ENCODE measurements at places on chromosomes 5 and 9.

- peak; percentile 84 for DNase-seq
These were observed 57.7 kb downstream of the DUSP1 start for GRCh38 chr5:172713113-172713808.

GRCh38 chr5:115050866-115051265 lies 118.8 kb downstream of the TRIM36 start:
- no peak for DNase-seq

DNA sequence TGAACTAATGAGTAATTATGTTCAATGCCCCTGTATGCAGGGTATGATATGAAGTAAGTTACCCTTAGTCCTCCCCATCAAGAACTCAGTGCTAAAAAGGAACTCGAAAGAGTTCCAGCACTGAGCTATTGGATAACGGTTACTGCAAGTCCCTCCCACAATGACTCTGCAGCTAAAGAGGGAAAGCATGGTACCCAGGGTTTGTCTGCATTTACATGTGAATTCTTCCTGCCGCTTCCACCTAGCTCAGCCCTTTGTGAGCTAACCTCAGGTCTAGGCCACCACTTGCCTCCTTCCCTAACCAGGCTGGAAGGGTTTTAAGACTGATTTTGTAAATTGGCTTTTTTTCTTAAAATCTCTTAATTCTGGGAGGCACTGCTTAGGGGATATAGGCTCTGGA lies 376.8 kb downstream of the EBF1 start:
- DNase-seq: no peak

DNA sequence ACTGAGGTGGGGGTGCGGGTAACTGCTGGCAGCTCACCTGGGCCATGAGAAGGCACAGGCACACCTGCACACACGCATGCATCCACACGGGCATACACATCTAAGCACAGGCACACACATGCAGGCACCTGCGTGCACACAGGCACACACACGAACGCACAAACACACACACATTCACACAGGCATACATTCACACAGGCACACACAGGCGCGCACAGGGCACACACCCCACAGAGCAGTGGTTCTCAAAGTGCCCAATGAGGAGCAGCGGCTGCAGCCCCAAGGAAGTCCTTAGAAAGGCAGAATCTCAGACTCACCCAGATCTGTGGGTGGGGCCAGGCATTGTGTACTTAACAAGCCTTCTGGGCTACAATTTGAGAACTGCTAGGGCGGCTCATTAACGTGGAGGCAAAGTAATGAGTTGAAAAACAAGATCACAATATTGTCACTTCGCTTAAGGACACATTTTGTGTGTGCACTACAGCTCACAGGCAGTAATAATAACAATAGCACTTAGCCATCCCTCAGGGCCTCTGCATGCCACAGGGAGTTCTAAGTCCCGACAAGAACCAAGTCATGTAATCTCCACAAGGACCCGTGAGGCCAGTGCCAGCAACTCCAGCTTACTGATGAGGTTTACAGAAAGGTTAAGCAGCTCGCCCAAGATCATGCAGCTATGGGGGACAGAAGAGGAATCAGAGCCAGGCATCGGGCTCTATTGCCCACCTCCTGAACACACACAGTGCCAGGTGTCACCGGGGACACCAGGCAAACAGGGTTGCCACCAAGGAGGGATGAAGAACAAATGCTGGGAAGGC lies 91.6 kb downstream of the ROR2 start:
- no peak for DNase-seq

GRCh38 chr5:86500947-86501346 lies 116.8 kb upstream of the COX7C start:
- no peak for DNase-seq

GRCh38 chr9:85478847-85479246 lies 262.9 kb downstream of the AGTPBP1 start:
- no peak for DNase-seq

GRCh38 chr5:5295351-5295750 lies 127.1 kb upstream of the ICE1 start:
- DNase-seq: no peak

DNA sequence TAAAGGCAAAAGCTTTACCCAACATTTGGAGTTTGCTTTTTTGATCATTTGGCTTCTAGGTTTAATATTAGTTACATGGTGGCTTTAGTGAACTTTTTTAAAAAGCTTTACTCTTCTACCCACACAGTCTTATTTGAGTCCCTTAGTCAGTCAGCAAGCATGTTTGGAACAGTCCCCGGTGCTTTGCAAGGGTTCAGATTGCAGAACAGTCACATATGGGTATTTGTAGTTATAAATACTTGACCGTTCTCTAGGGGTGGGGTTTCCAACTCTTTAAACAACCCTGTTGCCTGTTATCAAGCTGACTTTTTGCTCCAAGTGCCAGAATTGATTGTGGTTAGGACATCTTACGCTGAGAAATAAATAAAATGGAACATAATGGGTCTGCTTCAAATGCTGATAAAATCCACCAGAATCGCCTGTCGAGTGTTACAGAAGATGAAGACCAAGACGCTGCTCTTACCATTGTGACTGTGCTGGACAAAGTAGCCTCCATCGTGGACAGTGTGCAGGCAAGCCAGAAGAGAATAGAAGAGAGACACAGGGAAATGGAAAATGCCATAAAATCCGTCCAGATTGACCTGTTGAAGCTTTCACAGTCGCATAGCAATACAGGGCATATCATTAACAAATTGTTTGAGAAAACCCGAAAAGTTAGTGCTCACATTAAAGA lies at the start of gene CAVIN4:
Gene CAVIN4 (plus strand): TSS at position 304 of the 673 bp plus-strand sequence. CDS start 65 bp downstream, at position 369.
- no peak for DNase-seq

DNA sequence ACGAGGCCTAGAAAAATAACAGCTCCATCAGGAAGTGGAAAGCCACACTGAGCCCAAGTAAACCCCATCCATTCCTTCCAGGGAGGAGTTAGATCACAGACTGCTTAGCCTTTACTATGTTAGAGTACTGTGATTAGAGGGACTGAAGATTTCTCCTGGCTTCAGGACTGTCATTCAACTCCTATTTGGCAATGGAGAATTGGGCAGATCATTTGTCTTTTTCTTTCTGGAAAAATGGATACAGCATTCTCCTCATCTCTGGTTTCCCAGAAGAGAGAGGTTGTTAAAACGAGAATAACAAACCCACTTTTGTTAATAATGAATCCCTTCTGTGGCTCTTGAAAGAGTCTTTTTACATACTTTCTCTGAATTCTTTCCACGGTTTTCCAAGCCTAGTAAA lies 150.4 kb downstream of the GABRB2 start:
- DNase-seq: no peak

GRCh38 chr5:178434016-178434761 lies 156.0 kb downstream of the COL23A1 start:
- no peak for DNase-seq

DNA sequence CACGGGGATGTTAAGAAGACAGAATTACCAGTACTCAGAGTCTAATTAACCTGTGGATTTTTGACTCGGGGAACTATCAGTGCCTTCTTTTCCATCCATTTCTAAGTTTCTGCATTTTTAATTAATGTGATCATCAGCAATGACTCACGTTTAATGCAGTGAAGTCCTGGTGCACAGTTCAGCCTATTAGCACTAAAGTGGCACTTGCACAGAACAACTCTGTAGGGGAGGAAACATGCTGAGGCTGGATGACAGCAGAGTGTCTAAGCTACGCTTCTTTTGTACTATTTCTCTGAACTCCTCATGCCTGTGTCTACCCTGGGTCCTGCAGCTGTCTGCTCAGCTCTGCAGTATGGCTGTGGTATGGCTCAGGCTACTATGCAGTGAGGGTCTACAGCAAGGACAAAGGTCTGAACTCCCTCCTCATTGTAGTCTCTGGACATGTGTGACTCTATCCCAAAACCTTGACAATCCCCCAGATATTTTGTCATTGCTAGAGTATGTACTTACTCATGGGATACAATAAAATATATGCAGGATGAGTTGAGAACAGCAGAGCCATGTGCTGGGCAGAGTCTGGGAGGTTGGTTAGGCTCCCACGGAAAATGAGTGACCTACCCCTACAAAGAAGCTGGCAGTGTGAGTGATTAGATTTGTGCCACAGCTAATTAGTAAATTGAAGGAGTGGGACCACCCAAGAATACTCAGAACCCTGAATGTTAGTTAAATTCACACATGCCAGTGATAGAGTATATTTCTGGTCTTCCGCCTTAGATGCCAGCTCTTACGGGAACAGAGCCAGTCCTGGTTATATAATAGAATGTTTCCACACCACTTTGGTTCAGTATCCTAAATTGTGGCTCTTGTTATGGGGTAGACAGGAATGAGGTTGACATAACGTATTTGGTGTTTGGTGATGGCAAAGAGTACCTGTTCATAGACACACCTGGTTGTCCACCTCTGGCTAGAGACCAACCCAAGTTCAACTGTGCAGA lies 148.0 kb downstream of the GHR start:
- DNase-seq: no peak

GRCh38 chr5:73673161-73673591 lies 47.2 kb downstream of the ARHGEF28 start:
- DNase-seq: no peak

- DNase-seq: no peak
These were observed 328.6 kb upstream of the NUDT12 start for GRCh38 chr5:103891151-103891550.

GRCh38 chr5:98872674-98873073 lies 56.1 kb downstream of the CHD1 start:
- no peak for DNase-seq

- no peak for DNase-seq
These were observed 473.5 kb downstream of the ACTL7B start for GRCh38 chr9:108382310-108382709.

DNA sequence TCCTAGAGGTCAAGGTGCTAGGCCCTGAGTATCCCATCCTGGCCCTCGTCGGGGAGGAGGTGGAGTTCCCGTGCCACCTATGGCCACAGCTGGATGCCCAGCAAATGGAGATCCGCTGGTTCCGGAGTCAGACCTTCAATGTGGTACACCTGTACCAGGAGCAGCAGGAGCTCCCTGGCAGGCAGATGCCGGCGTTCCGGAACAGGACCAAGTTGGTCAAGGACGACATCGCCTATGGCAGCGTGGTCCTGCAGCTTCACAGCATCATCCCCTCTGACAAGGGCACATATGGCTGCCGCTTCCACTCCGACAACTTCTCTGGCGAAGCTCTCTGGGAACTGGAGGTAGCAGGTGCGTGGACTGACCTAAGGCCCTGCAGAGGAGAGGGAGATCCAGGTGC lies 7.9 kb downstream of the BTNL9 start:
- no peak for DNase-seq

DNA sequence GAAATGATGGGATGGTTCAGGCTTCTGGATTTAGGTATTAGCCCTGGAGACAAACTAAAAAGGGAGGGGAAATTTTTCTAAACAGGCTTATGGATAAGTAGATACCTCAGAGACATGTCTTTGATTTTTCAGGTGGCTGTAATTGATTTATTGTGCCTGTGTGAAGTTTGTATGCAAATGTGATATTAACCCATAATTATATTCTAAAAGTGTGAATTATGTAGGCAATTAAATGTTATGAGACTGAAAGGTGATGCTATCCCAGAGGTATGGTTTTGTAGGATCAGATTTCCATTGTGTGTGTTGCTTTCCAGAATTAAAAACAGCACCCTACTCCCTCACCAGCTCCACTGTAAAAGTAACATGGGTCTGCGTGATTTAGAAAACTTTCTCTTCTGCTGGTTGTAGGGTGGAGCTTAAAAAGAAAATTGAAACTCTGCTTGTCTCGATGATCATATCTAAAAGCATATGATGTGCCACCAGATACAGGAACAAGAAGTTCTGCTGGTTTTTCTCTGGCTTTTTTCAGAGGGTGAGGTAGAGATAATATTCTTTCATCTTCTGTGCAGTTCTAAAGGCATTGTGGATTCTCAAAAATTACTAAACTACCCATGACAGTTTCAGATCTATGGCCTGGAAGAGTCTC lies 71.8 kb upstream of the TAF11L2 start:
- DNase-seq: no peak

DNA sequence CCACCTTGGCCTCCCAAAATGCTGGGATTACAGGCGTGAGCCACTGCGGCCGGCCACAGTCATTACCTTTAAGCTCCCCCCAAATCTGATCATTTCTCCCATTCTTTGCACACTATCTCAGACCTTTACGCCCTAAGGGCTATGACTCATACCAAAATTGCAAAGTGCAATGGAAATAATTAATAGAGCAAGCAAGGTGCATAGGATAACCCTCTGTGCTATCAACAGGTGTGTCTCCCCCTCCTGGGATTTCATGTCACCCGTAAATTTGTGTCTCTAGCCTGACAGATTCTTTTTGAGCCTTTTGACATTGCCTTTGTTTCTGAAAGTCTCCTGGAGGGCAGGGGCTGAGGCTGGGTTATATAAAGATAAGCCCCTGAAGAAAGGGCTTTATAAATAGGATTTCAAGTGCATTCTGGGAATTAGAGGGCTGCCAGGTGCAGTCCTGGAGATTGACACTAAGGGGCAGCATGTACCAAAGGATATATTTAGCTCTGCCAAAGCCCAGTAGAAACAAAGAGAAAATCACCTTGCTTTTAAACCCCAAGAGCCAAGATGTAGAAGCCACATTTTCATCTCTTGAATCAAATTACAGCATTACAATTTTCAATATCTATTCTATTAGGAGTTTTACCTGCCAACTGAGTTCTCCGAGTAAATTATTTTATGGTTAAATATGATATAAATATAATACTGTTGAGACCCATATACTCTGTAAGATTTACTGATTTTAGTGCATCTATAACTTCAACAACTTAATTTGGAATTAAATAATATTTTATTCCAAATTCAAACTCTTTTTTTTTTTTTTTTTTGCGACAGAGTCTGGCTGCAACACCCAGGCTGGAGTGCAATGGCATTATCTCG lies 18.2 kb downstream of the S100Z start:
- no peak for DNase-seq

DNA sequence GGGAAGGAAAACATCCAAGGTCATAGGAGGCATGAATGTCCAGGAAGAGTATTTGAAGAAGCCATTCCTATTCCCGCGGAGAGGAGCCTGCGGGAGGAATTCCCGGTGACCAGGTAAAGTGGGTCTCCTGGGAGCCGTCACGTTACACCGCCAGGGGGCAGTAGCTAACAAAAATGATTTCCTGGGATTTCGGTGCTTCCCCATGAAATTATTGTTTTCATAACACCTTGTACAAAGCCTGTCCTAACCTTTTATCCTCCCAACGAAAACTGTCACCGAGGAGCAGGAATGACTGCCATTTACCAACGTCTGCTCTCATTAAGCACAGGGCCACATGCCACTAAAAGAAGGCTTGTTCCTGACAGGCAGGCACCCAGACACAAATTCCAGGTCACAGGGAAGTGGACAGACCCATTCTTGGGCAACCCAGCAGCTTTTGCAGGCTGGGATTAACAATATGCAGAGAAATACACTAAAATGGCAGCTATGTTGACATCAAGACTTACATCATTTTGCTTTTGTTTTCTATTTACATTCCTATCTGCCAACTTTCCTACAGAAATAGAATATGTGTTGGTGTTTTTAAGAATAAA lies 41.2 kb upstream of the CTSL start:
- peak; percentile 65 for DNase-seq

Measured in type B pancreatic cell (in vitro differentiated cells).